ENCODE measurements at places on chromosomes 5 and 9. TPM values are rescaled to one million over a fixed set of nuclear protein-coding genes. Genes with fewer than 3 reads are reported as not detected.

The FBP1 gene
- total RNA-seq: 51.4 TPM

DNA sequence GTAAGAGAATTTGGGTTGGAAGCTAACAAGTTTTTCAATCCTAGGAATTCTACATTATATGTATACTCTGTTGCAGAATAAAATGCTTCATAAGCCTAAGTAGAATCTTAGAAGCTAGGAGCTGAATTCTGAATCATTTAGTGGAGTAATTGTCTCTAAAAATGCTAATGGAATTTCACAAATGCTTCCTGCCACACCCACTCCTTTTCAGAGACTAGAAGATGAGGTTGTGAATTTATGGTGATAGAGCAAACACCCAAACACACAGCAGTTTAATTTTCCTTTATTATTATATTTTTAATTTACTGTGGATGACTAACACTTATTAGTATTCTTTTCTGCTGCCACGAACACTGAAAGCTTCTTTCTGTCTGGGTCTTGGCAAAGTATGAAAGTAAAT is 208.0 kb upstream of the PDE4D start:
- no peak for DNase-seq

The MAP1B gene
- 6.1 TPM for total RNA-seq

GRCh38 chr5:53856506-53856905 is 296.1 kb downstream of the NDUFS4 start:
- DNase-seq: no peak

DNA sequence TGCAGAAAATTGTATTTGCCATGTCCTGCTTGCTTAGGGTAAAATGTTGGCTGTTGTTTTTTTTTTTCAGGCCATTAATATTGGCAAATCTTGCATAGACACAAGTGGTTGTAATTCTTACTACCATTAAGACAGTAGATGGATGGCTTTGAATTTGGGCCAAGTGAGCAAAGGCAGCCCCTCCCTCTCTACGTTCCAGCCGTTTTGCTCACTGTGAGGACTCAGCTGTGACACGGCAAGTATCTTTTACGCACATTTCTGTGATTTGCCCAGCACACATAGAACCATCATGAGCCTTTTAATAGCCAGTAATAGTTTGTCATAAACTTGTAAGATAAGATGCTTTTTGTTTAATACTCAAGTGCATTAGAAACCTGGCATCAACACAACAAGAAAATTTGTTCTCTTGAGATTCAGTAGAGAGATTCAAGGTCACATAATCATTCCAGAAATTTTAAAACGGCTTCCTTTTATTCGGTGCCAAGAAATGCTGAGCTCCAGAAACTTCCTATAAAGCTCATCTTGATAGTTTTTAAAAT is 205.2 kb upstream of the ADCY2 start:
- DNase-seq: no peak

Measured in colonic mucosa (tissue), 4 donors.